ENCODE measurements at places on chromosomes 16 and 17.

GRCh38 chr17:14298947-14299279 lies 2.0 kb upstream of the HS3ST3B1 start:
- no peak for DNase-seq

DNA sequence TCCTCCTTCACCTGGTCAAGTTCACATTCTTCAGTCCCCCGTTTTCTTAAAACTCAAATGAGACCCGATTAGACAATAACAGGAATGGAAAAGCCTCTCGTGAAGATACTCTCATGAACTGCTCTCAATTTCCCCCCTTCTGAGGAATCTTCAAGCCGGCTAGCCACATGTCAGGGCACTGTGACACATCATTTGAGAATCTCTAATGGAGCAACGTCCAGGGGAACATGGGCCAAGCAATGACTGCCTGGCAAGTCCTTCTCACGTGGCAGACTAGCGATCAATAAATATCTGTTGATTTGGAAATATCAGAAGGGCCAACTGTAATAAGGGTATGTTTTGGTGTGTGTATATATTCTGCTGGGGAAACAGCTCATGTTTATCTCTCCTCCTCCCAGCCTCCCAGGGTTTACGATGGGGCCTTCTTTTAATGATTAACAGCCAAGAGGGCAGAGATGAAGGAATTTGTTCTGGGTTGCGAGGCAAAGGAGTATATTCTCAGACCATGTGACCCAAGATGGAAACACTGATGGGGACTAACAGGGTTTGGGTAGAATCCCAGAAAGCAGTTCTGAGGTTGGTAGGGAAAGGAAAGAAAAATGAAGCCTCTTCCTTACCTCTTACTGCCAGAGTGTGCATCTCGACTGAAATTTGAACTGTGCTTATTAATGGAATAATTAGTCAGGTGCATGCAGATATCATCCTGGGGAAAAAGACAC lies 21.4 kb downstream of the TTLL6 start:
- DNase-seq = peak; percentile 42

- DNase-seq = no peak
Measured at GRCh38 chr16:35628976-35629375, 2169.6 kb downstream of the TP53TG3F start.

- DNase-seq = no peak
Measured at GRCh38 chr16:85616607-85617321, 3.6 kb downstream of the GSE1 start.

DNA sequence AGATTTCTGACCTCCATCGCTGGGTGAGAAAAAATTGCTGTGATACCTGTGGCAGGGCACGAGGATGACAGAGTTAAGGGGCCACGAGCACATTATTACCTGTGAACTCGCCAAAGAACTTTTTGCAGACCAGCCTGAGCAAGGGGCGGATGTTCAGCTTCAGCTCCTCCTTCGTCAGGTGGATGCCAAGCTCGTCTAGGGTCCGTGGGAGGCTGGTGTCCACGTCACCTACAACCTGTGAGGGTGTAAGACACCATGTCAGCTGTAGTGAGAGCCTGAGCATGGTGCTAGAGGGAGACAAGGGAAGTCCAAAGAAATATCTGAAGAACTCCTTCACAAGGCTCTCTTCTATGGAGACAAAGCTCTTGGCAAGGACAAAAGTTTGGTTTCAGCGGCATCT lies 17.1 kb downstream of the HIGD1B start:
- DNase-seq = no peak

GRCh38 chr17:59963738-59964481 lies 630 bp downstream of the RNFT1 start:
- no peak for DNase-seq

- no peak for DNase-seq
Measured at GRCh38 chr17:57086069-57086930, 1.3 kb downstream of the AKAP1 start.

GRCh38 chr17:3667366-3668278 lies 756 bp downstream of the TAX1BP3 start:
- peak; percentile 61 for DNase-seq

DNA sequence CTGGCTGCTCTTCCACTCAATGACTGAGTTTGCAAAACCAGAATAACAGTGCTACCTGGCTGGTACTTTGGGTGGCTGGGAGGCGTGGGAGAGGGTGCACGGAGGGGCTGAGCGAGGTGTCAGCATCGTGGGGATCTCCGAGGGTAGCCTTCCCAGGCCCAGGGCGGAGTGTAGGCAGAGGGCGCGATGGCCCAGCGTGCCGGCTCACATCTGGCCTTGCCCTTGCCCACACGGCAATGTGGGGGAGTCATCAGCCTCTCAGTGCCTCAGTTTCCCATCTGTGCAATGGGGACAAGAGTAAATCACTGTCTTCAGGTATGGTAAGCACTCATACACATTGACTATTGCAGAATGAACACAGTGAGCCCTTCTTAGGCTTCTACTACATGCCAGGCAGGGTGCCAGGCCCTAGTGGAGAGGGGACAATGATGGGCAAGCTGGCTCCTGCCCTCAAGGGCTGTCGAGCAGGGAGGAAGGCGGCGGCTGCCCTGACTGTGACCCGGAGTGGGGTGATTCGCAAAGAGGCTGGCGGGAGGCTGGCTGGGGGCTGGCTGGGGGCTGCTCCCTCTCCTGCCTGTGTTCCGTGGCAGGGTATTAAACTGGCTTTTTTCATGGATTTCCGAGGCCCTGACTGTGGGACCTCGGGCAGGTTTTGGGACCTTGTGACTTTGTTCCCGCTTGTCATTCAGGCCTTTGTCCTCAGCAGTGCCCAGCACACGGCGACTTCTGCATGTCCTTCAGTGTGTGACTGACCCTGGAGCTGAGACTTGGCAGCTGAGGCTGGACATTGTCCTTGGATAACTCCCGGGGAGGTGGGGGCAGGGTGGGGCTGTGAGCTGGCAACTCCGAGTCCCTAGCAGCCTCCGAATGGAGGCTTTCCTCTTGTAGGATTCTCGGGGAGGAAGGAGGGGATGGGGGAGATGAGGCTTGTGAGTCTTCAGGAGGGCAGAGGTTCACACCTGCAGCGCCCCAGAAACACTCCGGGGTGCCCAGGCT lies 243.1 kb downstream of the SEC14L1 start:
- DNase-seq = no peak

- DNase-seq = peak; percentile 65
Measured at GRCh38 chr16:68265078-68265920, 973 bp downstream of the SLC7A6 start.

GRCh38 chr16:85738923-85739715 lies 11.8 kb downstream of the C16orf74 start:
- no peak for DNase-seq

GRCh38 chr17:14604591-14605266 lies 303.8 kb downstream of the HS3ST3B1 start:
- no peak for DNase-seq
